AG08396 (cell line): ENCODE measurements at places on chromosomes 5 and 9.
A peak's percentile ranks its signal among the peaks of the same experiment; 100 is the strongest.

DNA sequence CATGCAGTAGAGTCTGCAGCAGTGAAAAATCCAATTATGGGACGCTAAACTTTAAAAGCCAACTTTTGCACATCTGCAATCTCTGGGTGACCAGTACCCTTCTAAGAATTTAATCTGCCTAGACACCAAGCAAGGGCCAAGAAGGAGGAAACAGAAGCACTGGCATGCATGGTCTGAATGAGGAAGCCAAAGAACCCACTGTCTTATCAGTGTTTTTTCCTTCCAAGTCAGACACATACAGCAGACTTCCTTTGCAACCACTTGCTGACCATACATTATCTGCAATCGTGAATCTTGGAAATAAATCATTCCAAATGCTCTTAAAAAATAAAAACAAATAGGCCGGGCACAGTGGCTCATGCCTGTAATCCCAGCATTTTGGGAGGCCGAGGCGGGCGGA, 65.9 kb downstream of the DEPDC1B start:
- DNase-seq, result no peak

DNA sequence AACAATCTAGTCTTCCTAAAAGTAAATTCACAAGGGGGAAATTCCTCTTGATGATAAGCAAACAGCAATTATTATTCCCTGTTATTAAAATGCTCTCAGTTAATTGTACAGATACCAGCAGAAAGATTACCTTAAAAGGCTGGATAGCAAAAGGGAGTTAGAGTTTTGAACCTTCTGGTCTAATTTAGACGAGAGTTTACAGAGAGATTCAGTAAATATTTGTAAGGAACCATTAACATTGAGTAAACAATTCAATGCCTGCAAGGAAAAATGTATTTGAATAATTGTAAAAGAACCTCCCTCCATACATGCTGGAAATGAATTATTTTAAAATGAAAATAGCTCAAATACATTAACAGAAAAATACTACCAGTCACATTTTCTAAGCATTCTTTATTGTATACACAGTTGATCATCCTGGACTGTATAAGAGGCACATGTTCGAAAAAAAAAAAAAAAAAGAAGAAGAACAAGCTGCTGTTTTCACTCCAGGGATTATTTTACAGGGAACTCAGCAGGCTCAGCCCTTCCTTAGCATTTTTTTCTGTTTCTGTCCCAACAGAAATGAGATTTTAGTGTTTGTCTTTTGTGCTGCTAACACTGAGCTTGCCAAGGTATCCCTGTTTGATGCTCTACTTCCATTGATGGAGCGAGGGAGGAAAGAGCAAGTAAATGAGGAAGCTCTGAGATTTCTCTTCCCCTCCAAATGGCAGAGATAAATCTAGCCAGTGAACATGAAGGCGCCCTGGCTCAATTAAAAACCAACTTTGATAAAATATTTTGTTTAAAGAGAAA, 141.1 kb downstream of the ENC1 start:
- DNase-seq, result no peak

GRCh38 chr5:463952-464351, 21.0 kb downstream of the EXOC3 start:
- DNase-seq, result no peak

- peak; percentile 59 for DNase-seq
Observed at GRCh38 chr5:32173267-32174010, 680 bp downstream of the GOLPH3 start.

- no peak for DNase-seq
Observed at GRCh38 chr5:158513490-158514318, 586.0 kb downstream of the EBF1 start.

DNA sequence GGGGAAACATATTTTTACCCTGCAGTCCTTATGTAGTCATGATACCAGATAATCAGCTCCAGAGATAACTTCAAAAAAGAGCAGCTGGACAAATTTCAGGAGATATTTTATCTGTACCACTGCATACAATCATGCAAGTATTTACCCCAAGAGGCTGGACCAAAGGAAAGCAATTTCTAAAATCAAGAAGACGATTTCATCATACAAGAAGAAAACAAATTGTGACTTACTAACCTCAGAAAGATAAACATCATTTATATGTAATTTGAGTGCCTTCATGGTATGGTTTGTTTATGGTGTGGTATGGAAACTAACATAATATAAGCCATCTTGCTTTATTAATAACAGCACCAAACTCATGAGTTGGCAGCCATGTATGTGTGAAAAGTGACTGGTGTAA, 603.6 kb downstream of the PSAT1 start:
- DNase-seq, result no peak

DNA sequence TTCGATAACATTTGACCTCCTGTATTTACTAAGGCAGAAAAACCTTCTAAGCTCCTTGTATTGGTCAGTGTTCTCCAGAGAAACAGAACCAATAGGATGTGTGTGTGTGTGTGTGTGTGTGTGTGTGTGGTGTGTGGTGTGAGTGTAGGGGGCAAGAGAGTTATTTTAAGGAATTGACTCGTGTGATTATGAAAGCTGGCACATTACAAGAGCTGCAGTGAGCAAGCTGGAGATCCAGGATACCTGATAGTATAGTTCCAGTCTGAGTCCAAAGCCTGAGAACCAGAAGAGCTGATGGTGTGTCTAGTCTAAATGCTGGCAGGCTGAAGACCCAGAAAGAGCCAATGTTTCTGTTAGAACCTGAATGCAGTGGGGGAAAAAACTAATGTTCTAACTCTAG, 21.2 kb upstream of the PIK3R1 start:
- DNase-seq, result no peak

DNA sequence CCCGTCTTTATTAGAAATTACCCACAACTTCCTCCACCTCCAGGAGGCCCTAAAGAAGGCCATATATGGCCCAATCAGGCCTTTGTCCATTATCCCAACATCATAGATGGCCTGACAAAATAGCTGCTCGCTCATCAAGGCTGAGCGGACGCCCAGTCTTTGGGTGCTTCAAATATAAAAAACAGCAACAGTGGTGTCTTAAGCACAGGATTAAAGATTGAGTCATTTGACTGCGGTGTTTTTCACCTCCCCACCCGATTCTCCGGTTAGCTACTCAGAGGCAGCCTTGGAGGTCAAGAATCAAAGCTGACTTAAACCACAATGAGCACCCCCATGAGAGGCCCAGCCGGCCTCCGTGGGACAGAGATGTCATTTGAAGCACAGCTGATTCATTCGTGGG, 18.8 kb downstream of the S1PR3 start:
- DNase-seq, result no peak

GRCh38 chr5:96434201-96434645, 1.2 kb upstream of the PCSK1 start:
- DNase-seq, result peak; percentile 80

DNA sequence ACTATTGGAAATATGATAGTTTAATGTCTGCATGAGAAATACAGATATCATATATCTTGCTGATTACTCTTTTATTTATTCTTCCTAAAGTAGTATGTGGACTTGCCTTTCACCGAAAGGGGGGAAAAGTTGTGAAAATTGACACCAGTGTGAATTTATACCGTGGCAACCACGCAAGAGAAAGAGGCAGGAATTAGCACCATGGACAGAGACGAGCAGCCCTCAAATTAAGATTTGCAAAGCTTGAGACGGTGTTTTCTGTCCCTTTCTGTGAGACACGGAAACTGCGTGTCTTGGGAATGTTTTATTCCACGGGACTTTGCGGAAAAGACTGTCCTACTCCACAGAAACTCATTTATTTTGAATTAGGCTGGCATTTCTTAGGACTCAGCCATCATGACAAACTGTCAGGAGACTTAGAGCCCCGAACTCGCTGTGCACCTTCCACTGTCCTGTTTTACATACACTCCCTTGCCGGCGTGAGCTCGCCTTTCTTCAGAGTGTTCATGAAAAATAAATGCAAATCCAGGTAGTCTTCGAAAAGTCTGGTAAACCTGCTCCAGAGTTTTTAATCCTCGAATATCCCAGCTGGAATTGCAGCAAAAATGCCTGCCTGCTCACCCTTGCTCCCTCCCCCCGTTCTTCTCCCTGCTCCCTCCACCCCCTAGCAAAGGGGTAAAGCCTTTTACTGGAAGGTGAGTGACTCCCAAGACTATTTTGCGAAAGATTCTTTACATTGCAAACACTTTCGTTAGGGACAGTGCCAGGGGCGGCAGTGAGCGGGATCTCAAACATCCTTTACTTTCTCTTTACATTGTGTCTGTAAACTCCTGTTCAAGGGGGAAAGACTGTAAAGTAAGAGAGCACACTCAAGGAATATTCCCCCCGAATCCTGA, 3.8 kb upstream of the ELAVL2 start:
- no peak for DNase-seq

GRCh38 chr5:132054031-132054696, 6.3 kb upstream of the IL3 start:
- no peak for DNase-seq

DNA sequence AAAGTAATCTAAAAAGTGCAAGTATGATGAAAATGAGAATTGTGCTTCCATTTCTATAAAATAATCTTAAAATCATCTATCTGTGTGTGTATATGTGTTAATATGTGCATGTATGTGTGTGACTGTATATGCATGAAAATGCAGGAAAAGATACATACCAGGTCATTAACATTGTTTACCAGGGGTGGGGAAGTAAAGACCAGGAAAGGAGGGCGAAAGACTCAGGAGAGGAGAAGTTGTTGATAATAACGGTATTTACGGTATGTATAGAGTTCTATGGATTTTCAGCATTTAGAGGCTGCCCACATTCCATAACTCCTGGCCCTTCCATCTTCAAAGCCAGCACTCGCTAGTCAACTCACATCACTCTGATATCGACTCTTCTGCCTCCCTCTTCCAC, 111.0 kb upstream of the SPDL1 start:
- DNase-seq, result no peak

DNA sequence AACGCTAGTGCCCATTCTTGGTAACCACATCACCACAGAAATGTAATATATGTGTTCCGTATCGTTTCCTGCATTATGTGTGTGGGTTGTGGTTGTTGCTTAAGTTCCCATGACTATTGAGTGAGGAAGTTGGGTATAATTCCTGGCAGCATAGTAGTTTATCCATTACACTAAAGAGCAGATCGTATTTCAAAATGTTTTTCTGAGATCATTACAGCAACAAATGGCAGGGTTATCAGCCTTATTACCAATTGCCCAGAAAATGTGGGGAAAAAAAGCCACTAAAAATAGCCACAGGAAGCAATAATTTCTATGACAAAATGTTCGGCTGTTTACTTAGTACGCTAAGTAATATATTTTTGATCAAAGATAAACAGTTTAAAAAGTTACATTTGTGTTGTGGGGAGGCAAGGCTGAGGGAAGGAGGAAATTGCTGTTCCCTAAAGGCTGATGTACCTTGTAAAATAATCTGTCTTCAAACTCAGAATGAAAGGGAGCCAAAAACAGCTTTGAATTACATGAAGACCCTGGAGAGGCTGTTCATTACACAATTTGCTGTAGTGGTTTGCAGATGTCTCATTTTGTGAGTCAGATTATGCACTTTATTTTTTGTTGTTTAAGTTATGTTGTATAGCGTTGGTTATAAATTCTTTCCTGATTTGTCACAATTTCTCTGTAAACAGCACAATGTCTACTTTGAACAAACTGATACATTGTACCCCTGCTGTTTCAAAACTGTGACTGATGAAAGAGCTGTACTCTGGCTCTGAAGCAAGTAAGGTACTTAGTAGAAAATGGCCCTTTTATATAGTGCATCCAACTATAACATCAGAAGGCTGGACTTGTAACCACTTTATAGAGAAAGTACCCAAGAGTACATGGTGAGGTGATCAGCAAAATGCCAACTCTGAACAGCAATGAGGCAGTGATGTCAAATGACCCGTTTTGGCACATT, 1028.5 kb downstream of the NR2F1-AS1 start:
- DNase-seq, result peak; percentile 70

DNA sequence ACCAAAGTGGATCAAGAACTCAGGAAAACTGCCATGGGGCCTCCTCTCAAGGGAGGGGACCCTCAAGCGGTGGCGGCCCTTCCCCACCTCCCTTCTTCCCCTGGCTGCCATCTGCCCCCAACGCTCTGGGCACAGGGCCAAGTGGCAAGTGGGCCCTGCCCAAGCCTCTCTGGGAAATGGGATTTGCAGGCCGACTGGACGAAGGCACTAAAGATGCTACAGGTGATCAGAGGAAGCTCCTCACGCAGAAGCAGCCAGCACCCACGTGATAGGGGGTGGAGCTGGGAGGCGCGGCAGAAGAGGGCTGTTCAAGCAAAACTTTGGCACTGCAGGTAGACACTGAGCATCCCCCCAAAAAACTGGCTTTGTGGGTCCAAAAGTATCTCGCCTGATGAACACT, 52.7 kb upstream of the UBTD2 start:
- DNase-seq, result no peak

- no peak for DNase-seq
Observed at GRCh38 chr9:106883030-106883429, 20.1 kb downstream of the ZNF462 start.

GRCh38 chr5:1294835-1295649, at the start of gene TERT:
TSS of gene TERT (minus strand) at chr5:1295068. CDS start at chr5:1294989, 79 bp downstream.
- DNase-seq, result no peak

GRCh38 chr5:56317923-56318561, 84.9 kb upstream of the ANKRD55 start:
- no peak for DNase-seq

DNA sequence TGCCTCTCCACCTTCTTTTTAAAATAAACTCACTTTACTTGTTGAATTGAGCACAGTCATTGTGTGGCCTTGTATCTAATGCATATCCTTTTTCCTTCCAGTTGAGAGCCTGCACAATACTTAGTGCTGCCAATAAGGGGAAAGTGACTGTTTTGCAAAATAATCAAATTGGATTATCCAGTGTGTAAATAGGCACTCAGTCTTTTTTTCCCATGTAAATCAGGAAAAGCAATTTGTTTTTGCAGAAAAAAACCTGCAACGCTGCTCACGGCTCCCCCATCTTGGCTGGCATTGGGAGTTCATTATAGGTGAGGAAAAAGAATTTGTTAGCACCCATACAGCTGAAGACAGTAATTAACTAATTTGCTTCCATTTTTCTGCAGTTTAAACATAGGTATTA, 299.9 kb downstream of the CSNK1G3 start:
- DNase-seq, result no peak

- DNase-seq, result no peak
Observed at GRCh38 chr5:90279091-90279490, 130.5 kb downstream of the CETN3 start.

DNA sequence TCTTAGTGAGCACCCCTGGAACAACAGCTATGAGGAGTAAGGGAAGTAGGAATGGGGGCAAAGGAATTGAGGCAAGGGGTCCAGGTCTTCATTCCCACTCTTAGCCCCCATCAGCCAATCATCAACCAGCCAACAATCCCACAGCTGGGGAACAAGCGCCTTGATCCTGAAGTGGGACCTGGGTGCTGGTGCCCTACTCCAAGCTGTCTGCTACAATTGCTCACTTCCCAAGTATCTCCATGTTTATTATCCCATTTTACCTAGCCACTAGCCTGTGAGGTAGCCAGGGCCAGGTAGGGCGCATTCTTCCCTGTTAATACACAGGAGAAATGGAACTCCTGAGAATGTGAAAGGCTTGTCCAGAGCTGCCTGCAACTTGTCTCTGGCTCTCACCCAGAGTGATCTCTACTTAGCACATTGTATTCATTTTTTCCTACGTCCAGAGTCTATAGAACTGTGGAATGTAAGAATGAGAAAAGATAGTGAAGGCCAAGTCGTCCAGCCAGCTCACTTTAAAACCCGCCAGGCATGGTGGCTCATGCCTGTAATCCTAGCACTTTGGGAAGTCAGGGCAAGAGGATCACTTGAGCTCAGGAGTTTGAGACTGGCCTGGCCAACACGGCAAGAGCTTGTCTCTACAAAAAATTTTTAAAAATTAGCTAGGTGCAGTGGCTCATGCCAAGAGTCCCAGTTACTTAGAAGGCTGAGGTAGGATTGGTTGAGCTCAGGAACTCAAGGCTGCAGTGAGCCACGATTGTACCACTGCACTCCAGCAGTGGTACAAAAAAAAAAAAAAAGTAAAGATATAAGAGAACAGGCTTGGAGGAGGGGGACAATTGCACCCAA, 6.2 kb upstream of the DNAJC18 start:
- DNase-seq, result no peak
